Activated naive CD4-positive, alpha-beta T cell (primary cell): ENCODE measurements at places on chromosomes 11 and 22.

DNA sequence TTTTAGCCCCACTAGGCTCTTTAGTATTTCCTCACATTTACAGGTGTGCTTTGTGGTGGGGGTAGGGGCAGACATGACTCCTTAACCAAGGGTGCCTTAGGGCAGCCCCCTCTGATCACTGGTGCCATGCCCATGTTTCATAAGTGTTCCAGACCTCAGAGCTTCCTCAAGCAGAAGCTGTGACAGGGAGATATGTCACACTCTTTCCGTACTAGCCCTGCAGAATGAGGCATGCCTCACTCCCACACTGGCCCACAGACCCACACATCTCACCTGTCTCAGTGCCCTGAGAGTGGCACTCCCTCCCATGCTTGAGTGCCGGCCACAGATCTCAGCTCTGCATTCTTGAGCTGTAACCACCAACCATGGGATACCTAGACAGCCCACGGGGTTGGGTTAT lies 22.9 kb upstream of the OR56B4 start:
- DNase-seq, result no peak

GRCh38 chr22:40709752-40710413 lies 30.6 kb downstream of the MCHR1 start:
- no peak for DNase-seq

DNA sequence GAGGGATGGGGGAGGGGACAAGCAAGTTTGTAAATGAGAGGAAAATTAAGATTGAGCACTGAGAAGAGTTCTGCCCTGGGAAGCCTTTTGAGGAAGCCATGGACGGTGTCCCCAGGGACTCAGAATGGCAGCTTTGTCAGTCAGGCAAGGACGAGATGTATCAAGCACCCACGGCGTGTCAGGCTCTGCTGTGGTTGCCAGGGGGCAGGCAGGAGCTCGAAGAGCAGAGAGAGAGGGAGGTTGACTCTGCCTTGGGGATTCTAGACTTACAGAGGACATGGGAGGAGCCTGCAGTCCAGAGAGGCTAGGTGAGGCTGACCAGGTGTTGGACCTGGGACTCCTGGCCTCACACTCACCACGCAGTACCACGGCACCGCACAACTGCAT lies 29.1 kb upstream of the SYT7 start:
- DNase-seq, result no peak

- DNase-seq, result no peak
Measured at GRCh38 chr11:7030836-7031235, 10.6 kb downstream of the NLRP14 start.

- no peak for DNase-seq
Measured at GRCh38 chr11:47400768-47401279, 7.6 kb upstream of the SLC39A13 start.

DNA sequence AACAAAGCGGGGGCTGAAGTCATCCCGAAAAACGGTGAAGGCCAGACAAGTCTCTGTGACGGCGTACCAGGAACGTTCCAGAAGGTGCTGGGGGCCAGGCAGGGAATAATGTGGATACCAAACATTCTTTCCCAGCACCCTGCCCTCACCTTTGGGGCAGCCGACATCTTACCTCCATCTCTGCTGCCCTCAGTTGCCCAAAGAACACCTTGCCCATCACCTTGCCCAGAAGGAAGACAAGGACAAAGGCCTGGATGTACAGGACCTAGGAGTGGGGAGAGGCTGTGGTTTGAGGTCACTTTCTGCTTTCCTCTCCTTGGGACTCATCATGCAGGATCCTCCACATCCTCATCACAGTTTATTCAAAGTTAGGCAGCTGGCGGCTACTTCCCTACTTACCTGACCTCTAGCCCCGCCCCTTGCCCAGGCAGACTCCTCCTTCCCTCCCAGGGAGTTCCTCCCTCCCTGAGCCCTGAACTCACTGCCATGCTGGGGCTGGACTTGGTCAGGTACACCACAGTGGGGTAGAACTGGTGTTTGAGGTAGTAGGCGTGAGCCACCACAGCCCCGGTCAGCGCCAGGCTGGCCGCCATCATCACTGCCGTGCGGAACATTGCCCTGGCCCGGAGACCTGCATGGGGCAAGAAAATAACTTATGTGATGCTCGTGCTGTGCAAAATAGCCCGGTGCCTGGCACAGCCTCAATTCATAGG lies 1.2 kb downstream of the SYVN1 start:
- DNase-seq, result no peak

DNA sequence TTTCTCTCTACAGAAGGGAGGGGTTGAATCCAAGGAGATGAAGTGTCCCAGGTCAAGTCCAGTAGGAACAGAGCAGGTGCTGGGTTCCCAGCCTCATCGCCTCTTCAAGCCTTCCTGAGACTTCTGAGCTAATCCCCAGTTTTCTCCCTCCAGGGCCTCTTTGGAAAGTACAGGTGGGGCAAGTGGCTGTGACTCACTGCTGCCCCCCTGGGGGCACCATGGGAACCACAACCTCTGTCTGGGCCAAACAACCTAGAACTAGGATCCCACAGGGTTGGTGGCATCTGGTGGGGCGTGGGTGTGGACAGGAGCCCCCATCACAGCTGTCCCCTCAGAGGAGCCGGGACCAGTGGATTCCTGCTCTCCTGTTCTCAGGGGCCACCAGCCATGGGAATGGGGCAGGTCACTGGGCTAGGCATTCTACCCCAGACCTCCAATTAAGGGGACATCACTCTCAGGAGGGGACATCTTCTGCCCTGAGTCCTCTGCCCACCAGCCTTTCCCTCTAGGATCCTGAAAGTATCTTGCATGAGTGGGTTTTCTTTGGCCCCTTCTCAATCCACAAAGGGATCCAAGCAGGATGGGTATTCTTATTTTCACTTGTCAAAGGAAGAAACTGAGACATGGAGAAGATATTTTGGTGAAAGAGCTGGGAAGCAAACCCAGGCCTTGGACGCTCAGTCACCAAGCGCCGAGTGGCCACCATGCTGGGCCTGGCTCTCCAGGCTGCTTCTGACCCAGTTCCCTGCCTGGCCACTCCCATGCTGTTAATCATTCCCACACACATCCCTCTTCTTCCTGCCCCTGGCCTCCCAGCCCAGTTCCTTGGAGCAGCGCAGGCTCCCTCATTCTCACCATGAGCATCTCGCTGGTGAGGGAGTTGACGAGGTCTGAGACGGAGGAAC lies 23.8 kb downstream of the LRRC10B start:
- peak; percentile 23 for DNase-seq

DNA sequence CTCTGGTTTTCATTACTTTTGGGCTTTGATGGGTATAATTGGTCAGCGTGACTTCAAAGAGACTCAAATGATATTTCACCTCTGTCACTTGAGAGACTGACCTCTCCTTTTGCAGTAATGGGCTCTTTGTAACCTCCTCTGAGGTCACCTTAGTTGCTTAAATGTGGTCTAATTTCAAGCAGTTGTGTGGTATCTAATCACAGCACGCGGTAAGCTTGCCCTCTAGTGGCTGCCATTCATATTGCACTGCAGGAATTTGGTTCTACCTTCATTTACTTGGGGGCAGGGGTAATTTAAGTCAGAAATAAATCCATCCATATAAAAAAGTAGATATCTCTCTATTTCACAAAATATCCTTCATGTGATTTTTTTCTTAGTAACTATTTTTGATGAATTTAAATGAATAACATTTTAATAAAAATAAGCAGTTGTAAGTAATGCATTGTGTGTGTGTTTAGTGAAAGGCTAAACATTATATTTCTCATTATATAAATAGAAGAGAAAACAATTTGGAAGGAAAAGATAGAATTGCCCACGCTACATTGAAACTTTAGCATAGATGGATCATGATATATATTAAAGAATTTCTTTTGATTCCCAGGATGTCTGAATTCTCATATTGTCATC lies 55.0 kb upstream of the ANO3 start:
- DNase-seq, result no peak

DNA sequence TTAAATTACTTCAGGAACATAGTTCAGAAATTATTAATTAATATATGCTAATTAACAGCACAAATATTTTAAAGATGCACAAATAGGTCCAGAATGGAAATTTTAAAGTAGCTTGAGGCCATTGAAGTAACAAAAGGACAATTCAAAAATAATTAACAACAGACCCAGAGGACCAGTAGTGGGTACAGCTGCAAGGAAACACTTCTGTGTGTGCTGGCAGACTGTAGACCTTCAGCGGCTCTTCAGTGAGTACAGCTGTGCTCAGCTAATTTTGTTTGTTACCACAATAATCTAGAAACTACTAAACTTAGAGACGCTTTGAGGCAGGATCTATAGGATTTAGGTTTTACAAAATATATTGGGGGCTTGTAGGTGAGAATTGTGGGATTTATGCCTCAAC lies 103.8 kb downstream of the GRIA4 start:
- no peak for DNase-seq

GRCh38 chr11:79939111-79939510 lies 498.3 kb upstream of the TENM4 start:
- no peak for DNase-seq

DNA sequence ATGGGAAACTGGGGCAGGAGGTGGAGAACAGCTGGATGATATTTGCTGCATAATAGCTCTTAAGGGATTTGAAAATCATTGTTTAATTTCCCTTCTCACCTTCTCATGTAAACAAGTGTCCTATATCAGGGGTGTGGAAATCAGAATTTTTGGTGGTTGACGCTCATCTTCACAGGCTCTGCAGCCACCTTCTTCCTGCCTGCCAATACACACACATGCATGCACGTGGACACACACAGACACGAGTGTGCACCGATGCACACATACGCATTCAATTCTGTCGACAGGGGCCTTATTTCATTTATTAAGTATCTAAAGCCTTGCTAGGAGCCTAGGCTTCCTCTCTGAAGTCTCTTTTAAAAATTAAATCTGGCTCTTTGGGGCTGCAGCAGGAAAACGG lies 349.4 kb upstream of the NCAM1 start:
- no peak for DNase-seq

DNA sequence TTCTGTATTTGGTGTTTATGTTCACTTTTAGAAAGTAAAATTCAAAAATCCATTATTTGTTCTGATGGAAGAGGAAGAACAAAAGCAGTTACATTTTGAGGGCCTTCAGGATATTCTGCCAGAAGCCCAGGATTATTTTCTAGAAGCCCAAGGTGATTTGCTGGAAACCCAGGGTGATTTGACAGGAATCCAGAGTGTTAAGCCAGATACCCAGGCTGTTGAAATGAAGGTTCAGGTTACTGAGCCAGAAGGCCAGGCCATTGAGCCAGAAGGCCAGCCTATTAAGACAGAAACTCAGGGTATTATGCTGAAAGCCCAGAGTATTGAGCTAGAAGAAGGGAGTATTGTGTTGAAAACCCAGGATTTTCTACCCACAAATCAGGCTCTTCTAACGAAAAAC lies 33.1 kb downstream of the CCDC15 start:
- no peak for DNase-seq

DNA sequence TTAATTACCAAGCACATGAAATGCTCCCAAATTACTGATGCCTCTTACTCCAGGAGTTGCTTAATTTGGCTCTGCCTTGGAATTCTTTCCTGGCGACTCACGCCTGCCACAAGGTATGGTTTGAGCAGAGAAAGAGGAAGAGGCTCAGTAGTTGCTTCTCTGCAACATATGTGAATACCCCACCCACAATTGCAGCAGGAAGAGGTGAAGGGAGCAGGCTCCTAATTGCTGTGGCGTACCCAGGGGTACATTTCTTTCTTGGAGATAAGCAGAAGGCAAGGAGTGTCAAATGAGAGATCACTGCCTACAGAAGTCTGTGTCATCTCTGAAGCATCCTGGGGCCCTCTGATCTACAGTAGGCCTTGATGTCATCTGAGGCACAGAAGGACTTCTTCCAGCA lies 10.6 kb upstream of the NNMT start:
- DNase-seq, result no peak
